ENCODE measurements at places on chromosomes 7 and 10.

- no peak for DNase-seq
Observed at GRCh38 chr7:43113622-43114457, 1.4 kb downstream of the HECW1 start.

DNA sequence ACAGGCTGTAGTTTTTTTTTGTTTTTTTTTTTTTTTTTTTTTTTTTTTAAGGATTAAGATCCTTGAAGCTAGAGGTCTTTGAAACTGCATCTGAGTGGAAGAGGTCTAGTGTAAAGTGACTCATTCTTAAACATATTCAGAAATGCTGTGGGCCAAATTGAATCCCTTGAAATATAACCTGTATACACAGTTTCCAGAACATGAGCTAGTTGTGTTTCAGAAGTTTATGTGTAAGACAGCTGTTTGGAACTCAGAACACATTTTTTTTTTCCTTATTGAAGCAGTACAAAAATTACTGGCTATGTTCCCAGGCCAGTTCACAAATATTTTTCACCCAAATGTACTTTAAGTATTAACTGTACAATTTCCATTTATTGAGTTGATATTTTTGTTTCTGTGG lies 67.9 kb downstream of the PPP1R9A start:
- no peak for DNase-seq

- peak; percentile 87 for DNase-seq
Observed at GRCh38 chr7:23471106-23471859, 992 bp upstream of the IGF2BP3 start.

- DNase-seq = peak; percentile 61
Observed at GRCh38 chr10:71878327-71879034, 27.4 kb upstream of the PSAP start.
